Spinal cord (tissue), 10 donors: ENCODE measurements at places on chromosomes 5 and 9. TPM values are rescaled to one million over a fixed set of nuclear protein-coding genes. Genes with fewer than 3 reads are reported as not detected.

Gene ZNF883
- 19.1 TPM for polyA plus RNA-seq

Gene CDH9
- polyA plus RNA-seq = 6.2 TPM

Gene OBP2B
- polyA plus RNA-seq = not detected

Gene TOR2A
- 23.5 TPM for polyA plus RNA-seq

Gene SOHLH1
- 1.0 TPM for polyA plus RNA-seq
